ENCODE measurements at places on chromosomes 6 and 20.

- DNase-seq: no peak
Measured at GRCh38 chr20:35981969-35982368, 13.6 kb downstream of the CNBD2 start.

- DNase-seq: no peak
Measured at GRCh38 chr6:2102966-2103365, 142.4 kb downstream of the GMDS start.

GRCh38 chr6:84213217-84213616 is 14.2 kb downstream of the CEP162 start:
- DNase-seq: no peak

- peak; percentile 26 for DNase-seq
Measured at GRCh38 chr6:82589509-82590206, 226.0 kb downstream of the TPBG start.

GRCh38 chr6:17940151-17940792 is 47.2 kb downstream of the KIF13A start:
- DNase-seq: no peak

GRCh38 chr6:1762203-1762602 is 152.5 kb downstream of the FOXC1 start:
- no peak for DNase-seq

GRCh38 chr6:149093643-149094042 is 223.9 kb upstream of the TAB2 start:
- DNase-seq: no peak

GRCh38 chr6:31128093-31128676 is 7.9 kb upstream of the CDSN start:
- peak; percentile 76 for DNase-seq

DNA sequence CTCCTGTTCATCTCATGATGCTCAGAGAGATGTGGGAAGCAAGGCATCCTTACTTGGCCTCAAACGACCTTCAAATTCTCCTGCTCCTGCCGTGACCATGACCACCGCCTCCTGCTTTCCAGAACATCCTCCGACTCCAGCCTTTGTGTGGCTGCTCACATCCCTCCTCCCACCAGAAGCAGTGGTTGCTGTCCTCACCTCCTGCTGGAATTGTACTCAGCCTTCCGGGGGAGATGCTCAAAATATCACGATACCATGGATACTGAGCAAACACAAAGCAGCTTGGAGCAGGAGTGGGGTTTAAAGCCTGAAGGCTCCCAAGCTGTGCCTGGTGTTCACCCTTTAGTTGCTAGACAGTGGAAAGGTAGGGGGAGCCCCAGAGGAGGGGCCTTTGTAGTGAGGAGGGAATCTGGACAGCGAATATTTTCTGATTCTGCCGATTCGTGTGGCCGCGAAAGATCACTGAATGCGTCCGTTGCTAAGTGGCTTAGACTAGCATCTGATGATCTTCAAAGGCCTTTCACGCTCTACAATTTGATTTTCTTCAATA is 9.3 kb upstream of the DUSP22 start:
- no peak for DNase-seq

- DNase-seq: no peak
Measured at GRCh38 chr20:37260923-37261322, 691 bp downstream of the GHRH start.

DNA sequence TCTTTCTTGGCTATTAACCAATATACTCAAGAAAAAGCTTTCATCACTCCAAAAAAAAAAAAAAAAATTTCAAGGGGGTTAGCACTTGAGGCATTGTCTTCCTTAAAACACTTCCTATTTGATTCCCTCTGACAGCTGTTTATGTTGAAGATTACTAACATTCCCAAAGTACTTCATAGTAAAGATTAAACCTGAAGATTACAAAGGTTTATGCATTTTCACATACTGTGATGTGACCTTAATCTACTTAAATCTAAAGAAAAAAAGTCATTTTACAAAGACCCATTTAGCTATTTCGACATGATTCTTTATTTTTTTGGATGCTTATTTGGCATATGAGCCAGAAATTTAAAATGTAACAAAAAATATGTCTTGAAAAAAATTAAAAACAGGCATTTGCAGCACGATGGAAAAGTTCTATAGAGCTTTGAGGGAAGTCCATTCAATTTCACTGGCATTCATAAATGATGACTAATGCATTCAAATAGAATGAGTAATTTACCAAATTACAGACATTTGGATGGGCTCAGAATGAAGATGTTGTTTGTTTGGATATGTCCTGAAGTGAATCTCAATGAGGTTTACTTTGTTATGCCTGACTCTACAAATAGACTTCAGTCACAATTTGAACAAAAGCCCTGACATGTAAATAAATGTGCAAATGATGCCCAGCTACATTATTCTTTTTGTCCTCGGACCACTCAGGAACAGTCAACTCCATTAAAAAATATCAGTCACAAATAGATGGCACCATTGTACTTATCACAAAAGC is 674.6 kb upstream of the MARCKS start:
- no peak for DNase-seq

- DNase-seq: no peak
Measured at GRCh38 chr6:148984531-148985056, 237.8 kb downstream of the UST start.

GRCh38 chr20:58420798-58421496 is 31.9 kb downstream of the VAPB start:
- DNase-seq: no peak

- no peak for DNase-seq
Measured at GRCh38 chr20:43744151-43744611, 17.4 kb upstream of the GTSF1L start.

- no peak for DNase-seq
Measured at GRCh38 chr20:16555754-16556153, 17.5 kb downstream of the KIF16B start.

DNA sequence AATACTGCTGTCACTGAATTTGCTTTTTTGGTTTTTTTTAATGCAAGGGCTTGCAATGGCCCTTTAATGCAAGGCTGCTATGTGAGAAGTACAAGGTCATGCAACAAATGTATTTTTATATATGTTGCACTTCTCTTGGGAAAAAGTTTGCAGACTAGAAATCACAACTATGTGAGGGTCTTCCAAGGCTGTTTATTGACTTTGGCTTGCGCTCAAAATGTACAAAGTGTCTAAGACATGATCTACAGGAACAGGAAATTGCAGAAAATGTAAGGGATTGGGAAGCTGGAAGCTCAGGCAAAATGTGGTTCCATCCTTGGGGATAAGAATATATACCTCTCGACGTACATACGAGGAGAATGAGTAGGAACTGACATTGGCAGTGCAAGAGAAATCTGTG is 92.2 kb upstream of the F13A1 start:
- DNase-seq: no peak

- DNase-seq: no peak
Measured at GRCh38 chr20:45552456-45552855, 5.3 kb upstream of the EPPIN start.

DNA sequence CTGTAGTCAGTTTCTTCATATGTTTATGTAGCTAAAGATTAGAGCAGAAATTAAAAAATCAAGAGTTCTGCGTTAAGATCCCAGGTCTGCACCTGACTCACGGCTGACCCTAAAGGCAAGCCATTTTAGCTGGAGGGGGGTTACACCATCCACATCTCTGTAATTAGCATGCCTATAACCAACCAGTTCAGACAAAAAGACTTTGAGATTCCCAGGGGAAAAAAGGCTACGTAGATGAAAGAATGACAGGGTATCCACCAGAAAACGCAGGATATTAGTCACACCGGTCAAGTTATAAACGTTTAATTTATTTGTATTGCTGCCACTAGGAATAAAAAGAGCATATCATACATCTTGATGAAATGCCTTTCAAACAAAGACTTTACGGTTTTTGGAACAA is 299.1 kb downstream of the FOXC1 start:
- DNase-seq: no peak

- no peak for DNase-seq
Measured at GRCh38 chr6:20620043-20620442, 85.8 kb downstream of the CDKAL1 start.

DNA sequence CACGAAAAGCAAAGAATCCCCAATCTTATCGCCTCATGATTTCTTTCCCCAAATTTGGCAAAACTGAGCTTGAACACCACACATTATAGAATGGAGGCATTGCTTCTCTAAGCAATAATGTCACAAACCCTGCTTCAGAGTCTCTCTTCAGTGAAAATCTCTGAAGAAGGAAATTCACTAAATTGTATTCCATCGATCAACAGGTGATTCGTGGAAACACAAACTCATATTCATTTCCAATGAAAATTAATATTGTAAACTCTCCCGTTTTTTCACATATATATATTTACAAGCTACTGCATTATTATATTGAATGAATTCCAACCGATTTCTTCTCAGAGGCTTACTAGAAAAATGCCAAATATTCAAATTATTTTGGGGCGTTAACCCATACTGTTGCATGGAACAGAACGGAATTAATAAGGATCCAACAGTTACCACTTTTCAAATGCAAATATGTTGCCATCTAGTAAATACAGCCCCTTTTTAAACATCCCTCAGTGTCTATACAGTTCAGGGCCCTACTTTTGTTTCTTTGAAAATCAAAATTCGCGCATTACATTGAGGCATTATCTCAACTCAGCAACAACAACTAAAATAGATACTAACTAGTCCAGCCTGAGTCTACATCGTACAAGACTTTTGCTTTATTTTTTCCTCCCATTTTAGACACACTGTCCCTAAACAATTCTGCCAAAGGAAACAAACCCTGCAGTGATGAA is 1.3 kb downstream of the KIF13A start:
- DNase-seq: no peak

GRCh38 chr6:168895102-168895812 is 358.4 kb downstream of the THBS2 start:
- DNase-seq: peak; percentile 88

GRCh38 chr6:41657131-41658094 is 19.1 kb downstream of the MDFI start:
- no peak for DNase-seq

GRCh38 chr6:126198631-126199030 is 141.3 kb upstream of the CENPW start:
- DNase-seq: no peak

DNA sequence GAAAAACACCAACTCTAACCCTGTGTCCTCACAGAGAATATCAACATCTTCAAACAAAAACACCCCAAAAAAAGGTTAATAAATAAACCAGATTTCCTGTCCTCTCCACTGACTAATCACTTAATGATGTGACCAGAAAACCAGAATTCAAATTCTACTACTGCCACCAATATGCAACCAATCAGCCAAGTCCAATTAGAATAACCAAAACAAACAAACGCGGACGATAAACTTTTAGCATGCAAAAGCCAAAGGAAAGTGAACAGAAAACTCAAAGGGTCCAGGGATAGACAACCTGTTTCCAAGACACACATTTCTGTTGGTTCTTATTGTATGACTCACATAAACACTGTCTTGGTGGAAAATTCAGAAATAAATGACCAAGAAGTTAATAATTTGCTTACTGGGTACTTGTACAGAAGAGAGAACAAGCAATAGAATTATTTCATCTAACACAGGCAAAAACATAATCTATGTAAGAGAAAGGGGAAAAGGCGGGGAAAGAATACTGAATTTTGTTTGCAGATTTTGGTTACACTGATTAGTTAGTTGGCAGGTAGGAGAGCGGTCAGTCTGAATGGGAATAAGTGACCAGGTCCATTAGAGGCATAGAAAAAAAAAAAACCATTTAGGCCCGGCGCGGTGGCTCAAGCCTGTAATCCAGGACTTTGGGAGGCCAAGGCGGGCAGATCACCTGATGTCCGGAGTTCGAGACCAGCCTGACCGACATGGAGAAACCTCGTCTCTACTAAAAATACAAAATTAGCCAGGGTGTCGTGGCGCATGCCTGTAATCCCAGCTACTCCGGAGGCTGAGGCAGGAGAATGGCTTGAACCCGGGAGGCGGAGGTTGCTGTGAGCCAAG is 34.1 kb downstream of the HFE start:
- DNase-seq: no peak

GRCh38 chr6:33317419-33317668 is 200 bp downstream of the ZBTB22 start:
- peak; percentile 70 for DNase-seq
